ENCODE measurements at places on chromosomes 1 and 21. TPM values are rescaled to one million over a fixed set of nuclear protein-coding genes. Genes with fewer than 3 reads are reported as not detected.
A peak's percentile ranks its signal among the peaks of the same experiment; 100 is the strongest.

Gene LCE1D
- total RNA-seq, result not detected

Gene TMCC2
- 1.3 TPM for total RNA-seq

Gene ERRFI1
- total RNA-seq, result 10.2 TPM

Gene DDOST
- total RNA-seq, result 135 TPM

Gene SERTAD4
- 4.1 TPM for total RNA-seq

Gene USP33
- total RNA-seq, result 29.0 TPM

Gene CD52
- 6.3 TPM for total RNA-seq

Gene SLC25A34
- 52.8 TPM for total RNA-seq

Gene TMEM82
- not detected for total RNA-seq

DNA sequence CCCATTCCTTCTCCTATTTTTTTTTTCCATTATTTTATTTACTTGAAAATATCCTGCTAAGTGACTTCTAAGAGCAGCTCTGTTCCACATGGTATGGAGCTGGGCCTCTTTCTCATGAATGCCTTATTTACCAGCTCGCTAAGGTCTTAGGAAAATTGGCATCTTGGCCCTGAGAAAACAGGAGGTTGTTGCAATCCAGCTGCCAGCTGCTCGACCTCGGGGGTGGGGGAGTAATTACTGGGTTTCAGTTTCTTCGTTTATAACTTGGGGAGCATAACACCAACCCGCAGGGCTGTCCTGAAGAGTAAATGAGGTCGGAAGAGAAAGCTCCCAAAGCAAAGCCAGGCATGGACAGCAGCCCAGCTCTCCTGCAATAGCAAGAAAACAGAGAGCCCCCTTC, 176.3 kb downstream of the AJAP1 start:
- no peak for DNase-seq

GRCh38 chr21:38325731-38326420, 69.1 kb downstream of the KCNJ15 start:
- no peak for DNase-seq

- no peak for DNase-seq
Measured at GRCh38 chr21:43191521-43191920, 22.7 kb downstream of the CRYAA start.

DNA sequence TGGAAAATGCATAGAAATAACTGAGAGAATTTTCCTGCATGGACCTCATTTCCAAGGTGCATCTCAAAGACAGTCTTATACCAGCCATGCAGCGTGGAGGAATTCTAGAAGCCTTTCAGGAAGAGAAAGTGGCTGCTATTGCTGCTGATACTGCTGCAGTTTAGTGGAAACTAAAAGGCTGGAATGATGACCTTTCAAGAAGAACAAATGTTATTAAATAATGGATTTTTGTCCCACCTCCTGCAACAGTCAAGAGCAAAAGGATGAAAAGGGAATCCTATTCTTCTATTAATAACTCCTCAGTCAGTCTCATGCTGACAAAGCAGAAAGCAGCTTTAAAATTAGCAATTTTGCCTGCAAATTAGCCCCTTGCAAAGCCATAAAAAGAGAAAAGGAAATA, 68.2 kb upstream of the C1orf87 start:
- no peak for DNase-seq

DNA sequence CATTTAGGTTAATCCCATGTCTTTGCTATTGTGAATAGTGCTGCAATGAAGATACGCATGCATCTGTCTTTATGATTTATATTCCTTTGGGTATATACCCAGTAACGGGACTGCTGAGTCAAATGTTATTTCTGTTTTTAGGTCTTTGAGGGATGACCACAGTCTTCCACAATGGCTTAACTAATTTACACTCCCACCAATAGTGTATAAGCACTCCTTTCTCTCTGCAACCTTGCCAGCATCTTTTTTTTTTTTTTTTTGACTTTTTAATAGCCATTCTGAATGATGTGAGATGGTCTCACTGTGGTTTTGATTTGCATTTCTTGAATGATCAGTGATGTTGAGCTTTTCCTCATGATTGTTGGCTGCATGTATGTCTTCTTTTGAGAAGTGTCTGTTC, 33.5 kb downstream of the ASH1L start:
- no peak for DNase-seq

- DNase-seq, result no peak
Measured at GRCh38 chr1:247447162-247447909, 10.6 kb downstream of the OR2B11 start.

DNA sequence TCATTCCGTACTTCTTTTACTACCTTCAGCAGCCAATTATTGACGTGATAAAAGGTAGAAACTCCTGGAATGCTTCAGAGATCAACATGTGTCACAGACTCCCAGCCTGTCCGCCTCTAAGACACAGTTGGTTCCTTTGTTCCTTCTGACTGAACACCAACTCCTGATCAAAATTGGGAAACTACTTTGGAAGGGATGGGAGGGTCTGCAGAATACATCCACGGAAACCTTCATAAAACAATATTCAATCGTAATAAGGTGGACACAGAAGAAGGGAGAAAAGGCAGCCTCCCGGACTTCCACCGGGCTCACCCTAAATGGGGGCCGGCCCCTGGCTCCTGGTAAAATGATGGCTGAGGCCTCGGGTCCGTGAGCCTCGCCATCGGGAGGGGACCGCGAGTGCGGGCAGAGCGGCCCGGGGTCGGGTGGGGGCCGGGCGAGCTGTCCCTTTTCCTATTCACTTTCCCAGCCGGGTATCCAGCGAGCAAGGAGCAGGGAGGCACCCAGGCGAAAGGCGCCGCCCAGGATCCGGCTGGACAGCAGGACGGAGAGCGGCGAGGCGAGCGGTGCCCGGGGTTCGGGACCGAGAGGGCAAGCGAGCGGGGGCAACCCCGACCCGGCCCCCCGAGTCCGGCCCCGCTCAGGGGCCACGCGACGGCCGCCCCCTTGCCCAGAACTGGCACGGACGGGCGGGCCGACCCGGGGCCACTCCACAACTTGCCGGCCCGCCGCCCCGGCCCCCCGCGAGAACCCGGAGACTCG, 805 bp downstream of the NRIP1 start:
- peak; percentile 75 for DNase-seq

DNA sequence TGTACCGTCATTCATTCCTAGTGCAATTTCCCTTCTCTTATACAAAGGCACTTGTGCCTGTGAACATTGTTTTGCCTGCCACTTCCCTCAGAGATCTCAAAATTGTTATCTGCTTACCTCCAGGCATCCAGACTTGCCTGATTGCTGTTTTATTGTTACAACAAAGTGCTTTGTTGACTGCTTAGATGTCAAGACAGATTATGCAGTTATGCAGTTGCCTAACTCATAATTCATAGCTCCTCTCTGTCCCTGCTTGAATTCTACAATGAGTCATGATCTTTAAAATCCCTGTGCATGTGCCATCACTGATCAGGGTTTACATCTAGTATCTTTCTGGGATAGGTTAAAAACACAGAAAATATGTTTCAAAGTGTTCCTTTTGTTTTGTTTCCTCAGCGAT, 24.5 kb downstream of the CXADR start:
- DNase-seq, result no peak

DNA sequence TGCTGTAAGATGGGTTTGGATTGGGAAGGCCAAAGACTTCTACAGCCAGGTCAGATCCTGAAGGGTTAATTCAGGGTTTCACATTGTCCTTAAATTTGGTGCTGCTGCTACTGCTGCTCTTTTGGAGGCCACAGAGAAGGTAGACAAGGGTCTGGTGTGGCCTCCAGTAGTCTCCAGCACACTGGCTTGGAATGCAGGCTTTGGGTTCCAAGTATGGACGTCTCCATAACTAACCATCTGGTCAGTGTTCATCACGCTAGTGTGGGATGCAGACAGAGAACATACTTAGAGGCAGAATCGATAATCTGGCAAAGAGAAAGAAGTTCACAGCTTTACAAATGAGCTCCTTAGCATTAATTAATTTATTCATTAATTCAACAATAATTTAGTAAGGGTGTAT, 154.1 kb downstream of the ZBTB18 start:
- no peak for DNase-seq

DNA sequence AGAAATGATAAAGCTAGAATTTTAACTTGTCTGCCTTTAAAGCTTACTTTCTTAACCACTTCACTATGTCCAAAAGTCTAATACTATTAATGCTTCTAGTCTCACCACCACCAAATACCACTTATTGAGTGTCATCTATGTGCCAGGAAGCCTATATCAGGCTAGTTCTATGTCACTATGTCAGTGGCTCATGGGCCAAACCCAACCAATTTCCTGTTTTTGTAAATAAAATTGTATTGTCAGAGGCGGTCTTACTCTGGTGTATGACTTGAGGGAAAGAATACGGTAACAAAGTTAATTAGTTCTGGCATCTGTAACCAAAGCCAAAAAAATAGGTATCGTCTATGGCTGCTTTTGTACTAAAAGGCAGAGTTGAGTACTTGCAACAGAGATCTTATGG, 14.8 kb downstream of the F5 start:
- no peak for DNase-seq

DNA sequence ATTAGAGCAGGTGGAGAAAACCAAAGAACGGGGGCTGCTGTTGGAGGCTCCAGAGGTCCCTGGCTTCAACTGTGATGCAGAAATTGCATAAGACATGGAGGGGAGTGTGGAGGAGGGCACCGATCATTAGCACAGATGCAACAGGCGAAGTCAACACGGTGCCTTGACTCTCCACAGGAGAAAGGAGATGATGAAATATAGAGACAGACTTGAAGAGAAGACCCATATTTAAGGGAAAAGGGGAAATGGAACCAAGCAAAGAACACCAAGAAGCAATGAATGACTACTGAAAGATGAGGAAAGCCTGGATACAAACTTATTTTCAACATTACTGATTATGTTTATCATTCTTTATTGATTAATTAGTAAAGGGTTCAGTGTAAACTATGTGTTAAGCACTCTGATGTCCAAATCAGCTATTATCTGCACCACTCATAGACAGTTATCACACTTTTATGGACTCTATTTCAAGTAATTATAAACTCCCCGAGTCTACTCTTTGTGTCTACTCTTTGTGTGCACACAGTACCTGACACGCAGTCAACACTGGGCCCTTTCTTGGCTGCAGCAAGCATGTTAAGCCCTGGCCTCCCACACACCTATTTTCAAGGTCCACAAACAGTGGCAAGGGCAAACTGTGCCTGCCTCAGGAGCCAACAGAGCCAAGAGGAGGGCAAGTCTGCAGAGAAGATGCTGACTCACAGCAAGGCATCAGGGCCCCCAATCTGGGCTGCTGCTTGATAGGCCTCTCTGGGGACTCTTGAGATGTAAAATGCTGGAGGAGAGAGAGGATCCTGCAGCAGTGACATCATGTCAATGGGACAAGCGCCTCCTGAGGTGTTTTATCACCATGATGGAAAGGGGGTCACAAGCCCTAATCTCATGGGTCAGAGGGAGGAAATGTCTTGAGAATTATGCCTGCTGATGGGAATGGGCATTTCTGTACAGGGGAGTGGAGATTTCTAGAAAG, 17.6 kb downstream of the PCNX2 start:
- DNase-seq, result no peak

DNA sequence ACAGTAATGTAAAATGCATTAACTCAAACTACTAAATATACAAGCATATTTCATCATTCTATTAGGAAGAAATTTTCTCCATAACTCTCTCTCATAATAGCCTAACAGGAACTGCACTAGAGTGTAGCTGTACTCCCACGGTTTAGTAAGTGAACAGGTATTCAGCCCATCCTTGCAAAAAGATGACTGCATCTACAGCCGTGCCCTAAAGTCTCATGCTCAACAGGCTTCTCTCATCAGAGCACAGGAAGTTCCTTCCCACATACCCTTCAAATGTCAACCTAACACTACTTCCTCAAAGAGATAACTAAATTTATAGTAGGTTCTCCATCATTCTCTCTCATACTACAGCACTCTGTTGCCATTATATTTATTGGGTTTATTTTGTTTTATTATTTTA, 251.6 kb downstream of the AKT3 start:
- DNase-seq, result no peak

GRCh38 chr1:44417351-44418021, 12.4 kb downstream of the RNF220 start:
- peak; percentile 71 for DNase-seq

- no peak for DNase-seq
Measured at GRCh38 chr1:20896826-20897225, 109.7 kb upstream of the HP1BP3 start.

DNA sequence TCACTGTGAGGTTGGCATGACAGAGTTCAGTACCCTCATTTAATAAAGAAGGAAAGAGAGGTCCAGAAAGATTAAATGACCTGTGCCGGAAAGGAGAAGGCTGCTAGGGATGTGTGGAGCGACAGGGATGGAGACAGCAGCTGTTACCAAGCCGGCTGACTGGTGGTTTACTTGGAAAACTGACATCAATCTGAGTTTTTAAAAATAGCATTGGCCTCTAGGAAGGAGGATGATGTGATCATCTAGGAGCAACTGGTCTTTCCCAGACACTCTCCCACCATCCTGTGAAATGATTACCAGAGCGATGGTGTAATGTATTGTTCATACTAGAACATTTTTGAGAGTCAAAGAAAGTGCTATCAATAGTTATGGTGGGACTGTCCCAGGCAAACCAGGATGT, 154.4 kb downstream of the ZSCAN20 start:
- DNase-seq, result no peak

- DNase-seq, result no peak
Measured at GRCh38 chr1:54887665-54888071, 673 bp upstream of the DHCR24 start.

DNA sequence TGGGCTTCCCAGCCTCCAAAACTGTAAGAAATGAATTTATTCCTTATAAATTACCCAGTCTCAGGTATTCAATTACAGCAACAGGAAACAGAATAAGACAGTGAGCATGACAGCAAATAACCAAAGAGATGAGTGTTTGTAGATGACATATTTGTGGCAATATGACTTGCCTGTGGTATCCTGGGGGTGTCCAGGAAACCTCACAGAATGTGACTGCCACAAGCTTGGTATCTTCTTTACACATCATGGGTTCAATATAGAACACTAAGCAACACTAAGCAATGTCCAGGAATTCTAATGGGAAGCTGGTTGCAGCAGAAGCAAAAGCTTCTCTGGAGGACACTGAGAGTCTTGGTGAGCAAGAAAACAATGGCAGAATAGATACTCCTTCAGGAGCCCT, 236.4 kb upstream of the BEND5 start:
- DNase-seq, result no peak

DNA sequence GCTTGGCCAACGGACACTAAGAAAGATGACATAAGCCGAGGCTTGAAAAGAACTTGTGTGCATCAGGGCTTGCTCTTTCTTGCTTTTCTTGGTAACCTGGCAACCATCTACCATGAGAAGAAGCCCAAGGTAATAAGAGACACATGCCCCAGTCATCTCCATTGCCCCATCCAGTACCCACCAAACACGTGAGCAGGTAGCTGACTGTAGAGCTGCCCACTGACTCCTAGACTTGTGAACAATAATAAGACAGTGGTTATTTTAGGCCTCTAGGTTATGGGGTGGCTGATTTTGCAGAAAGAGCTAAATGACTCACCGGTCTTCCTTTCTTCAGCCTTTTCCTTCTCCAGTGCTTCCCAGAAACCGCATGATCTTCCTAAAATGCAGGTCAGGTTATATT, 105.0 kb upstream of the JUN start:
- no peak for DNase-seq
